ENCODE measurements at places on chromosomes 7 and 10.
A peak's percentile ranks its signal among the peaks of the same experiment; 100 is the strongest.

- DNase-seq = no peak
Measured at GRCh38 chr7:64174941-64175340, 32.1 kb upstream of the ZNF735 start.

- DNase-seq = peak; percentile 25
Measured at GRCh38 chr7:102236592-102237287, 49.9 kb upstream of the SH2B2 start.

DNA sequence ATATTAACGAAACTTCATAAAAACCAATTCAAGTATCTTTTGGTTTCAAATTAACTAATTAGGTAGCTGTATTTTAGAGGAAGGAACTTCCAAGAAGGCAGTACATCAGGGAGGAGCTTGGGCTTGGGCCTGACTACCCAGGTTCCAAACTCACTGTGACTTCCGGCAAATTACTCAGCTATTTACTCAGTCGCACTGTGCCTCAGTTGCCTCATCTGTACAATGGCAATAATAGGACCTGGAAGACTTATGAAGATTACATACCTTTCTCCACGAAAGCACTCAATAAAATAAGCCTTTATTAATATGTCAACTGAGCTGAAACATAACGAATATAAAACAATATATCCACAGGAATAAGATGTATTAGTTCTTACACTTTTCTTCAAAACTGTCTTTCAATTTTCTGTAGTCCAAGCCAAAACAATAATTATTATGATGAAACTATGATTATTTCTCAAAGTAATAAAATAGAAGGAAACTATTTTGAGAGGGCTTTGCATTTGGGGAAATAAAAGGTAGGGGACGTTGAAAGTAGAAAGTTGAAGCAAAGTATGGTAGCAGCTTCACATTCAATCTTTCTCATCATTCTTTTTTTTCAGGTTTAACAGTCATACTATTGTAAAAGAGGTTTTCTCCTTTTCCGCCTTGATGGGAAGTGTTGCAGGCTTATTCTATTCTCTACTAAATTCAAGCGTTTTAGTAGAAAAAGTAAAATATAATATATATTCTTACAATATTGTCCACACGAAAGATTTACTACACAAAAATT lies 10.5 kb upstream of the EBLN1 start:
- no peak for DNase-seq

DNA sequence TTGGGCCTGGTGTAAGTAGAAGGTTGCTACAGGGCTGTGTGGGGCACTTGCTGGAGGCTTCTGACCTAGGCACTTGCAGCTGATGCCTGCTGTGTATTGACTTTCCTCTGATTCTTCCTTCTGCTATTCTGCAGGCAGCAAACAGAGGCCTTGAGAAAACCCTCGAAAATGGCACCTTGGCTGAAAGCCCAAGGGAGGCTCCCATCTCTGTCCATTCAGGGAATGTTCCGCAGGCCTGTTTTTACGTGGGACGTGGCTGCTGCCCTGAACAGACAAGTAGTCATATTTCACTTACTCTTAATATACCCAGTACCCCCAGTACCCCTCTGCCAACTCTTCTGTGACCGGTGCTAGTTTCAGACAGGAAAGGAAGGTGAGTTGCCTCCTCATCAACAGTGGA lies 664.7 kb downstream of the INHBA start:
- no peak for DNase-seq

DNA sequence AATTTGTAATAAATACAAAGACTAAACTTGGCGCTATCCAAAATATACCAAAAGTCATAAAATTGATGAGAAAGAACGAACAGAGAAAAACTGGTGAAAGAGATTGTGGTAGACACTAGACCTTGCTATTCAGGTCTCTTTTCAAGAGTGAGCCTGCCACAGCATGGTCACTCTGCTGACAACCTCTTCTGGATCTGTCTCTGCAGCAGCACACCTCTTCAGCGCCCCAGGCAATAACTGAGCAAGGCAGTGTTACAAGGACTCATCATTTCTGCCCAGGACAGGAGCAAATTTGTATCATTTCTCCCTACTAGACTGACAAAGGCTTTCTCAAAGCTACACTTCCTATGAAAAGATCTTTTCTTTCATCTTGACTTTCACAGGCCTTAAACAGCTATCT lies 976.0 kb downstream of the DNAJB9 start:
- DNase-seq = no peak

DNA sequence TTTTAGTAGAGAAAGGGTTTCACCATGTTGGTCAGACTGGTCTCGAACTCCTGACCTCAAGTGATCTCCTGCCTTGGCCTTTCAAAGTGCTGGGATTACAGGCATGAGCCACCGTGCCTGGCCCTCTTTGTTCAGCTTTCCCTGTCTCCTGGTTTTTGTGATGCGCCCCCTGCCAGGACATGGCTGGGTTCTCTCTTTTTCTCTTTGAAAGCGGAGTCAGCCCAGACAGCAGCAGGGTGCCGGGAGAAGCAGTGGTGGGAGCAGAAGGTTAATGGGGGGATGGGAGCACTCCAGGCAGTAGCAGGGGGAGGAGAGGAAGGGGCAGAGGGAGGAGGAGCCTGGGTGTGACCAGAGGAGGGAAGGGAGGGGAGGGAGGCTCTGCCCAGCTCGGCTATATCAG lies 1.8 kb downstream of the MUC3A start:
- no peak for DNase-seq

DNA sequence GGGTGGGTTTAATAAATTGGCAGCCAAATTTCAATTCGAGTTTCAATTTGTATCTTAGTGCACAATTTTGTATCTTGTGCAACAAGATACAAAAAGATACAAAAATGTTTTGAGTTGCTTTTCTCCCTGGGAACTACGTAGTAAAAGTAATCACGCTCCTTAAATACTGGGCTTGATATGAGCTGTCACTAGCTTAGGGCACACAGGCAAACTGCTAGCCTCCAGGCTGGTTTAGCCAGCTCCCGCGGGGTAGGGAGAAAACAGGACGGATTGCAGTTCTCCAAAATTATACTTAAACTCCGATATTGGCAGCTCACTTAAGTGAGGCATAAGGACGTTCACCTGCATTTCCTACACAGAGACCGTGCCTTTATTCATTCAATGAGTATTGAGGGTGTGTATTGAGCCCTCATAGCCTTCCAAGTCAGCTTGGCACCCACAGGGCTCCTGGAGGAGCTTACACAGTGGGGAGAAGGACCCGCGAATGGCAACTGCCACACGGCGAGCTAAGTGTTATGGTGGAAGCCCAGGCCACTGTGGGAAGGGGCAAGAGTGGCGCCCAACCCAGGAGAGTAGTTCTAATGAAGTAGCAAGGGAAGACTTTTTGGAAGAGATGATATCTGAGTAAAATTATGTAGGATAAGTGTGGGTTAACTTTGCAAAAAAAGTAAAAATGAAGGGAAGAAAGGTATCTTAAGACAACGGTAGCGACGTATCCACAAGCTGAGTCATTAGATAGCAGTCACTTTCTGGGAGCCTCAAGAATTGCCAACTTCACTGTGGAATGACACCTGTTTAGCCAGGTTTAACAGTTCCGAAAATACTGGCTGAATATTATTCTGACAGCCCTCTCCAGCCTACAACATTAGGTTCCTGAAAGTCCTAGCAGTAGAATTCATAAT lies 1.6 kb upstream of the EPC1 start:
- no peak for DNase-seq

GRCh38 chr7:145009876-145010275 lies 174.0 kb upstream of the TPK1 start:
- DNase-seq = no peak

DNA sequence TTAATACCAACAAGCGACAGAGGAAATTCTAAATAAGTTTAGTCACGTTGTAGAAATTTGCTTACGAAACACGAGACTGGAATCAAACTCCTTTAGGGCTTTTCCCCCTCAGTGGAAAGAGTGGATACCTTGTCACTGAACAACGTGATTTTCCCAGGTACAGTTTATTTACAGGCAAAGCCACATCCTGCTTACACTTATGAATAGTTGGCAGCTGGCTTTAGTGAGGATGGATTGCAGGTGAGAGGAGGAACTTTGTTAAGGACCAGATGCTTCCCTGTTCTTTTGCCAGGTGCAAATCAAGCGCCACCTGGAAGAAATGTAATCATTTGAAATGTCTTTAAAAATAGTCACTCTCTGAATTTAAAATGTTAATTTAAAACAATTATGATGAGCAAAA lies 282.4 kb downstream of the ADARB2 start:
- DNase-seq = no peak

DNA sequence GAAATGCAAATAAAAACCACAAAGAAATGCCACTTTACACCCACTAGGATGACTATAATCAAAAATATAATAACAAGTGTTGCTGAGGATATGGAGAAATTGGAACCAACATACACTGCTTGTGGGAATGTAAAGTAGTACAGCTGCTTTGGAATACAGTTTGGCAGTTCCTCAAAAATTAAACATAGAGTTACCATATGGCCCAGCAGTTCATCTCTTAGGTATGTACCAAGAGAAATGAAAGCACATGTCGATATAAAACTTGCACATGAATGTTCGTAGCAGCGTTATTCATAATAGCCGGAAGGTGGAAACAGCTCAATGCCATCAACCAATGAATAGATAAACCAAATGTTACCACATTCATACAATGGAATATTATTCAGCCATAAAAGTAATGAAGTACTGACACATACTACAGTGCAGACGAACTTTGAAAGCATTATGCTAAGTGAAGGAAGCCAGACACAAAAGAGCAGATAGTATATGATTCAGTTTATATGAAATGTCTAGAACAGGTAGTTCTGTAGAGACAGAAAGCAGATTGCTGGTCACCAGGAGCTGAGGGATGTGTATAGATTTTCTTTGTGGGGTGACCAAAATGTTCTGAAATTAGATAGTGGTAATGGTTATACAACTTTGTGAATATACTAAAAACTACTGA lies 12.4 kb downstream of the BCAP29 start:
- no peak for DNase-seq

DNA sequence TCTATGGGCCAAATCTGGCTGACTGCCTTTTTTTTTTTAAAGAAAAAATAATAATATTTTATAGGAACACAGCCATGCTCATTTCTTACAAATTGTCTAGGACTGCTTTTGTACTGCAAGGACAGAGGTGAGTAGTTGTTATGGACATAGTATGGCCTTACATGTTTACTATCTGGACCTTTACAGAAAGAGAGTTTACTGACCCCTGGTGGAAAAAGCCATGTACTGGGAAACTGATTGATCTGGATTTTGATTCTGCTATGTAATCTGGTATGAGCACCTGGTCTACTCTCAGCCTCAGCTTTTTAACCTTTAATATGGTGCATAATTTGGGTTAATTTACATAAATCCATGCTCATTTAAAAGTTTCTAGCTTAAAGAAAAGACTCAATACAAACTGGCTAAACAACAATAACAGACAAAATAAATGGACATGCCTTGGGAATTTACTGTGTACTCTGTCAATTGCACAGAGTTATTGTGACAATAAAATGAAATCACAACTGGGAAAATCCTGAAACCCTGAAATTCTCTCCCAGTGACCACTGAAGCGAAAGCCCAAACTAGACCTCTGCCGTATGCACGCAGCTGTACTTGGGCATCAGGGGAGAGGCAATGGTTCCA lies 260.7 kb downstream of the BMPER start:
- no peak for DNase-seq

DNA sequence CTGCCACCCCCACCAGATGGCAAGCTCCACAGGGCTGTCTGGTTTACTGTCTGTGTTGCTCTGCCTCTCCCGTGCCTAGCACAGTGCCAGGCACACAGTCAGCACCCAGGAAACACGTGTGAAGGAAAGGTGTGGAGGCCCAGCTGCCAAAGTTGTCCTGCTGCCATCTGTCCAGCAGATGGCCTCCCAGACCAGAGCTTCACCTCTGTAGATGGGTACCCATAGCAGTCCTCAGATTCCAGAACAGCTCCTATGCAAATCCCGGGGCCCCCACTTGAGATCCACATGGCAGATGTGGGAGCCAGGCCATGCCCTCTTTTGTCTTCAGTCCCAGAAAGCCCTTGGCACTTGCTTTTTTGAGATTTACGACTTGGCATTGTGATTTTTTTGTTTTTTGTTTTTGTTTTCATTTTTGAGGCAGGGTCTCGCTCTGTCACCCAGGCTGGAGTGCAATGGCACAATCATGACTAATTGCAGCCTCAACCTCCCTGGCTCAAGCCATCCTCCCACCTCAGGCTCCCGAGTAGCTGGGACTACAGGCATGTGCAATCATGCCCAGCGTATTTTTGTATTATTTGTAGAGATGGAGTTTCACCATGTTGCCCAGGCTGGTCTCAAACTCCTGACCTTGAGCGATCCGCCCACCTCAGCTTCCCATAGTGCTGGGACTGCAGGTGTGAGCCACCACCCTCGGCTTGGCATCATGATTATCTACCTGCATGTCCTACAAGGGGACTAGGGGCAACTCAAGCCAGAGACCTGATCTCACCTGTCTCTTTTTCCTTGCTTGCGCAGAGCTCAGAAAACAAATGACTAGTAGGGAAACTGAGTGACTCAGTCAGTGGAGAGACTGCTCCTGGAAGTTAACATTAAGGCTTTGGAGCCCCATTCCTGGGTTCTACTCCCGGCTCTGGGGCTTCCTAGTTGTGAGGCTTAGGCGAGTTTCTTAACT lies 16.9 kb upstream of the PALD1 start:
- DNase-seq = peak; percentile 54

GRCh38 chr10:56135828-56136227 lies 225.2 kb downstream of the ZWINT start:
- DNase-seq = no peak

GRCh38 chr10:14186245-14186644 lies 144.5 kb downstream of the FRMD4A start:
- DNase-seq = no peak

DNA sequence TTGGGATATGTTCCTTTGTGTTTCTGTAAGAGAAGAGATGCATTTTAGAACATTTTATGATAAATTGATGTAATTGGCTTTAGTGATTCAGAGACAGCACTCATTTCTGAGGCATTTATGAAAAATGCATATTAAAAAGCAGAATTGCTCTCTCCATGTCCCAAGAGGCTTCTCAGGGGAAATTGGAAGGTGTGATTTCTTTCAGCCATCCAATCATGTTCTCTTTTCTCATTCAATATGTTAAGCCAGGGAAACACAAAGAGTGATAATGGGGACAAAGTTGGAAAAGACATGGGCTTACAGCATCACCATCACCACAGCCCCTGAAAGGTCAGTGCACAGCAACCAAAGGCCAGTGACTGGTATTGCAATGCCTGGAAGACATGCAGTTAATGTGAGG lies 129.9 kb upstream of the COL1A2 start:
- DNase-seq = no peak

- DNase-seq = no peak
Measured at GRCh38 chr10:123459371-123460091, 206.6 kb upstream of the GPR26 start.

Data from activated CD4-positive, alpha-beta T cell treated with anti-CD3 and anti-CD28 coated beads for 4 hours (primary cell).